ENCODE measurements at places on chromosomes 2 and 18.

- DNase-seq = no peak
These were observed 29.6 kb upstream of the IL1R1 start for GRCh38 chr2:102112692-102113665.

GRCh38 chr2:205731583-205731981 lies 49.3 kb downstream of the NRP2 start:
- DNase-seq = no peak

DNA sequence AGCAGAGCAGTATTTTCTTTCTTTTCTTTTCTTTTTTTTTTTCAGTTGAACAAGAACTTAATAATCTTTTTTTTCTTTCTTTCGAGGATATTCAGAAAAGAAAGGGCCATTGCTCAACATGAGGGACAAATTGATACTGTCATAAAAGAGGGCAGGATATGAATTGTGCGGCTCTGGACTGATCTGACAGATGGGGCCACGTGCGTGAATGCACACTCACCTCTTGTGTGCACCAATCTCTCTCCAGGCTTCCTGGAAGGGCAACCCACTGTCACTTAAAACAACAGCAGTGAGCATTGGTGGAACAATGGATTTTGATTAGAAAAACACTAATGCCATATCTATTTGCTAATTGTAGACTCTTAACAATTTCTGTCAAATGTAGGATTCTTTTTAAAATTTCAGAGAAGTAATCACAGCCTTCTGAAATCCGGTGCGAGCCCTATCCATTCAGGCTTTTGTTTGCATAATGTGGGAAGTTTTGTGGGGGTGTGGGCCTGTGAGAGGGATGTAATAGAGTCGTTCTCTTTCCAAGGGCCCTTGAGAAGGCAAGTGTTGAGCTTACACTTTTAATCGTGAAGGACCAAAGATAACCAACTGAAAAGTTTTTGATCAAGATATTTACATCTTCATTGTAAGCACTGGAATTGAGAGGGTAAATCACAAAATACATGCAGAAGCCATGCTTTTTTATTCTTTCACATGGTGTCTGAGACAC lies 298.8 kb downstream of the SP3 start:
- DNase-seq = no peak

- no peak for DNase-seq
These were observed 344.0 kb downstream of the ARHGAP15 start for GRCh38 chr2:143473216-143473615.

DNA sequence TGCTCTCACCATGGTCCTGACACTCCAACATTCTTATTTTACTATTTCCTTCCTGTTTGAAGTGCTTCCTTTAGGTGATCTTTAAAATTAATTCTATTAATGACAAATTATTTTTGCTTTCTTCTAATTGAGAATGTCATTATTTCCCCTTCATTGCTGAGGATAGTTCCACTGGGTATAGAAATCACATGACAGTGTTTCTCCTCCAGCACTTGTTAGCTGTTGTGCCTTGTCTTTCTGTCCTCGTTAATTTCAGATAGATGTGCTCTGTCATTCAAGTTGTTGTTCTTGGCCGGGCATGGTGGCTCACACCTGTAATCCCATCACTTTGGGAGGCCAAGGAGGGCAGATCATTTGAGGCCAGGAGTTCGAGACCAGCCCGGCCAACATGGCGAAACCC lies 321.0 kb upstream of the RAB6C start:
- DNase-seq = no peak

DNA sequence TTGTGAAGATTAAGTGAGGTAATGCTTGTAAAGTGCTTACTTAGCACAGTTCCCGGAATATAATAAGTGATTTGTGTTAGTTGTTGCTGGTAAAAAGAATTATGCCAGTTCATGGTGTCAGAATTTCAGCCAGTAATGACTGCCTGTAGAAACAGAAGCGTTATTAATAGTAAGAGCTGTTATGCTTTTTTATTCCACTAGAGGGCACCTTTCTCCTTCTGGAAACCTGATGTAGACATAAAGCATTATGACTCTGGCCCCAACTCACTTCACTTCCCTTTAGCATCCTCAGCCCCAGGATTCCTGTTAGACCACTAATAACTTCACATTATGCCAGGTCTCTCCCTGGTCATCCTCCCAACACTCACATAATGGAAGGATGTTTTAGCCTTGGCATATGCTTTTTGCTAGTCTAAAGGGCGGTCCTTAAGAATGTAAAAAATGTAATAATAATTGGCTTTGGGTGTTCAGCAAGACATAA lies 34.9 kb downstream of the C18orf54 start:
- DNase-seq = no peak

- no peak for DNase-seq
These were observed 844 bp upstream of the MPV17 start for GRCh38 chr2:27323596-27324285.

DNA sequence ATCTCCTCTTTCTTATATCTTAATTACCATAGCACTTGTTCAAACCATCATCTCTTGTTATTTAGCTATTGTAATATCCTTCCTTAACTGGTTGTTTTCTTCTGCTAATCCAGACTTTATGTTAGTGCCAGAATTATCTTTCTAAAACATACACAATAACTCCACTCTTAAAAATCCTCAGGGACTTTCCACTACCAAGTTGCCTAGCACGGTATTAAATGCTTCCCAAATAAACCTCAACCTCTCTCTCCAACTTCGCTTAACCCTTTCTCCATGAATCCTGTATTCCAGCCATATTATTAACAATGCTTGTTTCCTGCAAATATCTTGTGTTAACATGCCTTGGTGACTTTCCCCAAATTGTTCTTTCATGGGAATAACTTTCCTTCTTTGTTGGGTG lies 84.5 kb downstream of the FAM228A start:
- DNase-seq = no peak

GRCh38 chr2:33634261-33634910 lies 35.3 kb upstream of the FAM98A start:
- no peak for DNase-seq

- DNase-seq = no peak
These were observed 70.0 kb downstream of the TMEM18 start for GRCh38 chr2:607172-607571.

- no peak for DNase-seq
These were observed 130.2 kb downstream of the SMAD2 start for GRCh38 chr18:47800248-47800647.

DNA sequence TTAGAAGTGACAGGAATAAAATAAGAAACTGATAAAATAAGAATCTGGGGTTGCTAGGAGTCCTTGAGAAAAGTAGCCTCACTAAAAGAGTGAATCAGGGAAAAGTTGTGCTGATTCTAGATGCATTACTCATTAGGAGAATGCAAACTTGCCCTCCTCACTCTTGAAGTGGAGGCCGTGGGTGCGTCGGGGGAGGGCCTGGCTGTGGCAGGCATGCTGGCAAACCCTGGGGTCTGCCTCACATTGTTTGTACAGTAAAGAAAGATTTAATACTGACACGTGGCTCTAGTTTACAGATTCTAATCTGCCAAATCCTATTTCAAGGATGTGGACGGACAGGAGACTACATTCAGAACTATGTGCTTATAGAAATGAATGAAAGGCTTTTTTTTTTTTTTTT lies 41.9 kb downstream of the TANC1 start:
- no peak for DNase-seq

- DNase-seq = no peak
These were observed 141.2 kb downstream of the PID1 start for GRCh38 chr2:229129738-229130371.

GRCh38 chr2:21633911-21634310 lies 510.1 kb downstream of the TDRD15 start:
- DNase-seq = no peak

GRCh38 chr2:159612255-159612901 lies 4.0 kb downstream of the BAZ2B start:
- no peak for DNase-seq

- no peak for DNase-seq
These were observed 64.0 kb upstream of the ZEB2 start for GRCh38 chr2:144583741-144584453.

DNA sequence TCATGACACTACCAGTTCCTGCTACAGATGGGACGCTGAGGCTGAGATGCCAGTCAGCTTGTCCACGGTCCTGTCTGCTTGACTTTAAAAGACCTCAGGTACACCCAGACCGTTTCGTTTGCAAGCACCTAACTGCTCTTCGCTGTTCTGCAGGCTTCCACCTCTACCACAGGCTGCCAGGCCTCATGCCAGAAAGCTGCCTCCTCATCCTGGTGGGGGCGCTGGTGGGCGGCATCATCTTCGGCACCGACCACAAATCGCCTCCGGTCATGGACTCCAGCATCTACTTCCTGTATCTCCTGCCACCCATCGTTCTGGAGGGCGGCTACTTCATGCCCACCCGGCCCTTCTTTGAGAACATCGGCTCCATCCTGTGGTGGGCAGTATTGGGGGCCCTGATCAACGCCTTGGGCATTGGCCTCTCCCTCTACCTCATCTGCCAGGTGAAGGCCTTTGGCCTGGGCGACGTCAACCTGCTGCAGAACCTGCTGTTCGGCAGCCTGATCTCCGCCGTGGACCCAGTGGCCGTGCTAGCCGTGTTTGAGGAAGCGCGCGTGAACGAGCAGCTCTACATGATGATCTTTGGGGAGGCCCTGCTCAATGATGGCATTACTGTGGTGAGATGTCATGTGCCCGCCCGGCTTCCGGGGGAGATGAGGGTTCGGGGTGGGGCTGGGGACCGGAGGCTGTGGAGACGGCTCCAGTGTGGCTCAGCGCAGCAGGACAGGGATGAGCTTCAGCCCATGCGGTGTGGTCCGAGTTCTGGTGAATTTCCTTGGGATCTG lies 5.9 kb downstream of the SLC9A4 start:
- DNase-seq = no peak

GRCh38 chr2:54830546-54830945 lies 107.1 kb downstream of the EML6 start:
- DNase-seq = no peak

GRCh38 chr2:75133621-75134570 lies 65.4 kb downstream of the TACR1 start:
- no peak for DNase-seq

DNA sequence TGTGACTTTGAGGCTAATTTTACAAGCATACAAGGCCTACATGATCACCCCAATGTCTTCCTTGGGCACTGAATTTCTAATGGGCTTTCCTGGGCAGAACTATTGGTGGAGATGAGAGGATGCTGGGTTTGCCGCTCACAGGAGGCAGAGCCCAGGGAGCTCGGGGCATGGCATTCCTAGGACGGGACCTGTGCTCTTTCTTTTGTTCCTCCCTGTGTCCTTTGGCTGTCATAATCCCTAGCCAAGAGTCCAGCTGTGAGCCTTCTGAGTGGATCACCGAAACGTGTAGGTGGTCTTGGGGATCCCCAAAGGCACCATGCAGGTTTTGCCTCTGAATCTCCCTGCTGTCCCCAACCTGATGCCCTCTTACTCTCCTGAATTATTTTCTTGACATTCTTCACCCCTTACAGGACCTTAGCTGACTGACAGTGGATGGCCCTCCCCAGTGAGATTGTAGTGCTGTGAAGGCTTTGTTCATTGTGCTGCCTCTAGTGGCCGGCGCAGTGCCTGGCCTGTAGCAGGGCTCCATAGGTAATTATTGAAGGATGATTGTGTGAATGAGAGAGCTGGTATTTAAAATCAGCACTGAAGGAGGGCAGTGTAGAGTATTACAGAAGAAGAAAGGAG lies 221.9 kb downstream of the ZNF407 start:
- peak; percentile 18 for DNase-seq

DNA sequence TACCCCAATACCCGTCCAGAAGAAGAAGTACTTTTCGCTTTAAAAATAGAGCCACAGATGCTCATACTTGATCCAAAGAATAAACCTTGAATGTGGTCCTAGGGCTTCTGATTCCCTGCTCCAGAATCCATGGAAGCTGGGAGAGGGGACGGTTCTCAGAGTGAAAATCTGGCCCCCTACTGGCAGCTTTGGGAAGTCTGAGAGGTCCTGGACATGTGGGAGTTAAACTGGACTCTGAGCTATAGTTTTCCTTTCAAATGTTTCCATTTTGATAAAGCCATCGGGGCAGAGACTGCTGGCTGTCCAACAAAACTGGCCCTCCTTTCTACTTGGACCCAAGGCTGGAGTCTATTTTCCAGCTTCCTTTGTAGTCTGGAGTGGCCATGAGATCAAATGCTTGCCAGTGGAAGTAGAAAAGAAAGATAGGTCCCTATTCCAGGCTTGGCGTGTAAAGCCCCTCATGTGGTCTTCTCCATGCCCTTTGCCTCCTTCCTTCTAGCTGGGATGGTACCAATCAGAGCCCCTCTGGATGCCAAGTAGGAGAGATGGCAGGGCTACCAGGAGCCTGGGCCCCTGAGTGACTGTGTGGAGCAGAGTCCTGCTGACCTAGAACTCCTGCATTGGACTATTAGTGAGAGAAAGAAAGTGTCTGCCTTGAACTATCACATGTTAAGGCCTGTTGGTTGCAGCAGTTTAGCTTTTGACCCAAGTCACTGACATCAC lies 37.7 kb upstream of the TBC1D8 start:
- DNase-seq = no peak

GRCh38 chr18:75107931-75108276 lies 101.0 kb downstream of the PTGR3 start:
- DNase-seq = no peak

DNA sequence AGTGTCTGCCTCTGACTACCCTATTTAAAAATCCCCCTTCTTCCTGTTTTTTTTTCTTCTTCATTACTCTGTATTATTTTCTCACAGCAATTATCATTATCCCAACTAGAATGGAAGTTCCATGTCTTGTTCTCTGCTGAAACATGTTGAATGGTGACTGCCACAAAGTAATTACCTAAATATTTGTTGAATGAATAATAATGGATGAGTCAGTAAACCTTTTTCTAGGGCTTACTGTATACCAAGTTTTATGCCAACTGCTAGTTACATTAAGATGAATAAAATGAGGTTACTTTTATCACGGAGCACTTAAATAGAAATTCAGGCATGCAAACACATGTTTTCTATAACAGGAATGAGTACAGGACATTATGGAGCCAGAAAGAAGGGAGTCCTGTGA lies 490.6 kb downstream of the THSD7B start:
- no peak for DNase-seq

- peak; percentile 66 for DNase-seq
These were observed 48.6 kb upstream of the RPL31 start for GRCh38 chr2:100953406-100954043.

DNA sequence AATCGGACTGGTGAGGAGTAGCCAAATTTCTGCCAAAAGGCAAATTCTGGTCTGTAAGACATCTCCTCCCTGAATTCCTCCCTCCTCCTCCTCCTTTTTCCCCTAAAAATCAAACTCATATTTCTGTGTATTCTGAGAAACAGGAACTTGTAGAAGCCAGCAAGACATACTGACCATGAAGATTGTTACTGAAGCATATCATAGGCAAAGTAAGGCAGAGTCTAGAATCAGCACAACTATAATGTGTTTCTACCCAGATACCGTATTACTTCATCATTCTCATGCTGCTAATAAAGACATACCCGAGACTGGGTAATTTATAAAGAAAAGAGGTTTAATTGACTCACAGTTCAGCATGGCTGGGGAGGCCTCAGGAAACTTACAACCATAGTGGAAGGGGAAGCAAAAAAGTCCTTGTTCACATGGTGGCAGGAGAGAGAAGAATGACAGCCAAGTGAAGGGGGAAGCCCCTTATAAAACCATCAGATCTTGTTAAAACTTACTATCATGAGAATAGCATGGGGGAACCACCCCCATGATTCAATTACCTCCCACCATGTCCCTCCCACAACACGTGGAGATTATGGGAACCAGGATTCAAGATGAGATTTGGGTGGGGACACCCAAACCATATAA lies 24.9 kb upstream of the EPC2 start:
- no peak for DNase-seq
